Activated naive CD8-positive, alpha-beta T cell treated with anti-CD3 and anti-CD28 coated beads, Interleukin-2, amount 10 ng/mL, durations not matched to agents 7 days and 5 days (primary cell): ENCODE measurements at places on chromosomes 11 and 22.

- no peak for DNase-seq
Measured at GRCh38 chr11:110766316-110766715, 54.1 kb upstream of the ARHGAP20 start.

GRCh38 chr11:31805629-31806185, 5.4 kb downstream of the PAX6 start:
- no peak for DNase-seq

DNA sequence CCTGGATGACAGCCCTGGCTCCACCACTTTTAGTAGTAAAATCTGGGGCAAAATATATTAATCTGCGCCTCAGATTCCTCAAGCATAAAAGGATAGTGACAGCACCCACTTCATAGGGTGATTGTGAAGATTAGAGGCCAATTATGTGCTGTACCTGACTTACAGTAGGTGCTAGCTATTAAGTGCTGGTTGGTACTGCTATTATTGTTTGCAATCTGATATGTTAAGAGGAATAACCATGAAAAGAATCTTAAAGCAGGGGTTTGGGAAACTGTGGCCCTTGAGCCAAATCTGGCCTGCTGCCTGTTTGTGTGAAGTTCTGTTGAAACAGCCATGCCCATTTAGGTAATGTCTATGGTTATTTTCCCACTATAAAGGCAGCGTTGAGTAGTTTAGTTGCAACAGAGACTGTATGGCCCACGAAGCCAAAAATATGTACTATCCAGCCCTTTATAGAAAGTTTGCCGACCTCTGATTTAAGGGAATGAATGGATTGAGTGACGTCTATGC, 44.7 kb upstream of the MN1 start:
- no peak for DNase-seq

GRCh38 chr11:15945726-15946125, 410.6 kb downstream of the SOX6 start:
- DNase-seq: no peak

DNA sequence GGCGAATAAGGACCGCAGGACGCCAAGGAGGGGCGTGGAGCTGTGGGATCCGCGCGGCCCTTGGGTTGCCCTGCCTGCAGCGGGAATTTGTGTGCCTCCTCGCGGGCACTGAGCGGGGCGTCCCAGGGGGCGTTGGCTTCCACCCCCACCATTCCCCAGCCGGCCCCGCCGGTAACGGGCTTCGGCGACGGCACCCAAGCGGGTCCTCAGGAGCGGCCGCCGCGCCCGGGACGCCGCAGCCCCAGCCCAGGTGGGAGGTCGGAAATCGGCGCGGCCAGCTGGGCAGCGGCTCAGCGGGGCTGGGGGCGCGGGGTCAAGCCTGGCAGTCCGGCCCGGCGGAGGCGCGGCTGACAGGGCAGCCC, 320 bp downstream of the CLTCL1 start:
- DNase-seq: no peak

DNA sequence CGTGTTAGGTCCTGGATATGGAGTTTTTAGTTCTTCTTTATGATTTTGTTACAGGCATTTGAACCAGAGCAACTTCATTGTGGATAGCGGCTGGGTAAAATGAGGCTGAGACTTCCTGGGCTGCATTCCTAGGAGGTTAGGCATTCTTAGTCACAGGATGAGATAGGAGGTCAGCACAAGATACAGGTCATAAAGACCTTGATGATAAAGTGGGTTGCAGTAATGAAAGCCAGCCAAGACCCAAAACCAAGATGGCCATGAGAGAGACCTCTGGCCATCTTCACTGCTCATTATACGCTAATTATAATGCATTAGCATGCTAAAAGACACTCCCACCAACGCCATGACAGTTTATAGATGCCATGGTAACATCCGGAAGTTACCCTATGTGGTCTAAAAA, 23.4 kb upstream of the CLMP start:
- DNase-seq: no peak

- DNase-seq: no peak
Measured at GRCh38 chr11:33769542-33769941, 4.8 kb downstream of the FBXO3 start.

GRCh38 chr11:18974192-18974591, 35.0 kb upstream of the MRGPRX1 start:
- no peak for DNase-seq

DNA sequence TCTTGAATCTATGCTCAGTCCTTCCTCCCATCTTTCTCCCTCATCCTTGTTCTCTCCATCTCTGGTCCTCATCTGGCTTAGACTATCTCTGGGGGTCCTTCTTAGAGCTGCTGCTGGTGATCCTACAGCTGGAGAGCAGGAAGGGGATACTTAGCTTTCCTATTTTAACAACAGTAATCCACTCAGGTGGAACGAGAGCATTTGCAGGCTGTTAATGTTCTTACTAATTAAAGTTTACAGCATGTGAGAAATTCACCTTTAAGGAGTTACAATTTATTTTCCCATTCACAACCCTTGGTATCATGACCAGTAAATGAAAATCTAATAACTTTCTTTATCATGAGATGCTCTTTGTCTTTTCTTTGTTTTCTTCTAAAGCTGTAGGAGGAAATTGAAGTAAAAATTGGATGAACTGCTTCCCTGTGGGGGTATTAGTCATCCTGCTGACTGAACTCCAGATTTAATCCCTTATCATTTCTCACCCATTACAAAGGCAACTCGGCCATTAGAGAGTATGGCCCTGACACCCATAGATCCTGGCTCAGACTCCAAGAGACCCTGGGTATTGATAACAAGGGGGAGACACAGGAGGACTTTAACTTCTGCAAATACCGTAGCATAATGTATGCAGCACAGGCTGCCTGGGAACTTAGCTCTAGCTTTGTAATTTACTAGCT, 37.6 kb upstream of the MTNR1B start:
- DNase-seq: no peak

- no peak for DNase-seq
Measured at GRCh38 chr11:116373104-116373944, 399.5 kb downstream of the BUD13 start.

DNA sequence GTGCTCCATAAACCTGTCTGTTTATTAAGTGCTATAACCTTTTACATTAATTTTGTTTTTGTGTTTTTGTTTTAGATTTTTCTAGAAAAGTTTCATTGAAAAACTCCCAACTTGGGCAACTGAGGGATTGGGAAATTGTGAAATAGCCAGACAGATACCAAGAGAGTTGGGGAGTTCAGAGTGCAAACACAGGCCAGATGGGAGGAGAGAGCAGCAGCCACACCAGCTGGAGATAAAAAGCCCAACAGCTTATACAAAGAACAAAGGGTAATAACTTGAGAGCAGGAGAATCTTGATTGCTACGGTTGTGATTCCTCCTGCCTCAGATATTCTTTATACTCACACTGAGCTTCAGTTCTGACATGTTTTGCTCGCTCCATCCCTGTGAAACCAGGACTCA, 1642.2 kb downstream of the LRRC4C start:
- no peak for DNase-seq

GRCh38 chr22:17548010-17548755, 15.1 kb upstream of the SLC25A18 start:
- no peak for DNase-seq

DNA sequence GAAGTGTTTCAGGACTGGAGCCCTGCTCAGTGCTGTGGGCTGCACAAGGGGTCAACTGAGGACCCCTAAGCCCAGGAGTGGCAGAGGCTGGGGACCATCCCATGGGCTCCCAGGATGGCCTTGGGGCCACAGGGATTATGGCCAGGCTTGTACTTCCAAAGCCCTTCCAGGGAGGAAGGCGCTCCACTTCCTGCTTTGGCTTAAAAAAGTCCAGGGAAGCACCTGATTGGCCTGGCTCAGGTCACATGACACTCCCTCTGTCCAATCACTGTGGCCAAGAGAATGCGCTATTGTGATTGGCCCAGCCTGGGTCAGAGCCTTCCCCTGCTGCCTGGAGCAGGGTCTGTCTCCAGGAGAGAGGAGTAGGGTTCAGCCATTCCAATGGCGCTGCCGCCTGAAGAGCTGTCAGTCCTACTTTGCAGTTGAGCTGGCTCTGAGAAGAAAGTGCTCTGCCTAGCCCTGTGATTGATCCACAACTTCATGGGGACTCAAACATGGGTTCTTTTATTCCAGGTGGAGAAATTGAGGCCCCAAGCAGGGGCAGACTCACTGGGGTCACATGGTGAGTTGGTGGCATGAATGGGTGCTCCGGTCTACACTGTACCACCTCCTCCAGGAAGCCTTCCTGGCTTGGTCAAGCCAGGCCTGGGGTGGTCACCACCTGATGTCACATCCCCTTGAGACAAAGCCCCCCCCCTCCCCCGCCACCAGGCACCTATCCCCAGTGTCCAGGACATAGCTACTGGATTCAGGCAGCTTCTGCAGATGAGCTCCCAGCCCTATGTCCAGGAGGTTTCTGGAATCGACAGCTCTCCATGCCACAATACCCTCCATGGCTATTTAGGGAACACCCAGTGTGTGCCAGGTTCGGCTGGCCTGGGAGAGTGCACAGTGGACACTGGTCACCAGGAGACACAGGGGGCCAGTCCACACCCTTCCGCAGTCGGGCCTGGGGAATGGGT, 48.2 kb downstream of the RTN4R start:
- DNase-seq: no peak

DNA sequence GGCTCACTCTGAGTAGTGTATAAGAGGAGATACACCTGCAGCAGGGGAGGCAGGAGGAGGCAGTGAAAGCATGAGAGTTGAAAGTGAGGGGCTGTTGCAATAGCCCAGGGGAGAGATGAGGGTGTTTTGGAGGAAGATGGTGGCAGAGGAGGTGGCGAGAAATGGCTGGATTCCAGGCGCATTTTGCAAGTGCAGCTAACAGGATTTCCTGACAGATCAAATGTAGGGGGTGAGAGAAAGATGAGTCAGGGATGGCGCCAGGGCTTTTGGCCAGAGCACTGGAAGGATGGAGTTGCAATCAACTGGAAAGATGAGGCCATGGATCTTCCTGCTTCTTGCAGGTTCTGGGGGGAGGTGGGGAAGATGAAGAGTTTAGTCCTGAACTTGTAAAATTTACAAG, 16.8 kb upstream of the TSPAN18 start:
- DNase-seq: no peak

GRCh38 chr11:22539821-22540256, 85.8 kb downstream of the FANCF start:
- DNase-seq: no peak

DNA sequence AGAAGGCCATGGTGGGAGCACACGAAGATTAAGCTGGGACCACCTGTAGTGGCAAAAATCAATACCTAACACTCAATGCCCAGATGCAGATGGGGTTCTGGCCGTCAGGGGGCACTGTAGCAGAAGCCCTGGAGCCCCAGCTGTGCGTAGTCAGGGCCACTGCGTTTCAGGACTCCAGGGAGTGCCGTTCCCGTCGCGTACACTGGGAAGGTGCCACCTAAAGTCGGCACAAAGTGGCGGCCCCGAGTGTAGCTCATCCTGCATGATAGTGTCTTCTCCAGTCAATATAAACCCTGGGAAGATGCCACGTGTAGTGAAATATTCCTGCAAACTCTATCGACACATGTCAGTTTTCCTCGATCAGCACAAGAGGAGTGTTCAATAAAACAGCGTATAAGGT, 123.8 kb upstream of the NTM start:
- DNase-seq: no peak

GRCh38 chr11:60848714-60849151, 6.8 kb downstream of the CCDC86 start:
- no peak for DNase-seq

- no peak for DNase-seq
Measured at GRCh38 chr11:114416441-114416961, 16.0 kb downstream of the RBM7 start.

- DNase-seq: no peak
Measured at GRCh38 chr22:24165673-24166072, 15.6 kb upstream of the SUSD2 start.

GRCh38 chr22:21646608-21647590, 4.8 kb downstream of the SDF2L1 start:
- peak; percentile 72 for DNase-seq
